ENCODE measurements at places on chromosomes 1 and 21.

- no peak for DNase-seq
These were observed 30.3 kb upstream of the CEP350 start for GRCh38 chr1:179924268-179924667.

GRCh38 chr1:178266619-178267066 is 172.7 kb downstream of the RASAL2 start:
- no peak for DNase-seq

DNA sequence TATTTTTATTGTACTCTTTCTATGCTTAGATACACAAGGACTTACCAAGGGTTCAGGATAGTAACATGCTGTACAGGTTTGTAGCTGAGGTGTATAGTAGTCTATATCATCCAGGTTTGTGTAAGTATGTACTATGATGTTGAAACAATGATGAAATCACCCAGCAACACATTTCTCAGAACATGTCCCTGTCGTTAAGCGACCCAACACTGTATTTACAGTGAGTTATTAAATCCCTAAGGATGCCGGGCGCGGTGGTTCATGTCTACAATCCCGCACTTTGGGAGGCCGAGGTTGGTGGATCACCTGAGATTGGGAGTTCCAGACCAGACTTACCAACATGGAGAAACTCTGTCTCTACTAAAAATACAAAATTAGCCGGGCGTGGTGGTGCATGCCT is 21.6 kb upstream of the RCOR3 start:
- no peak for DNase-seq

DNA sequence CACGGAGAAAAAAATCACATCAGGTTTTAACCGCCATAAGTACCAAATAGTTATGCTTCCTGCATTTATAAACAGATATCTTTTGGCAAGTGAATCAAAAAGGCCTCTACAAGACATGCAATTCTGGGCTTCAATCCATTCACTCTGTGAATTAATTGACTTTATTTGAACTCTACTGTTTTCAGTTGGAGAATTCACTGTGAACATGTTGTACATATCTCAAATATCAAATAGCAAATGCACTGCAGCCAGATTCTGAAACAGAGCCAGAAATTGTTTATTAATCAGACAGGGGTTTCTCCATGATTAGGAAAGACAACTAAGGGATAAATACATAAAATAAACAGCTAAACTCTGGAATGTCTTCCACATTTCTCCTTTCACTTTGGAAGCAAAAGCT is 445.4 kb upstream of the NFIA start:
- DNase-seq, result no peak
